ENCODE measurements at places on chromosomes 6 and 20.

GRCh38 chr6:152209211-152209610, 401.7 kb downstream of the ESR1 start:
- DNase-seq = no peak

- no peak for DNase-seq
Measured at GRCh38 chr20:3712279-3712873, at the start of gene SIGLEC1. Gene SIGLEC1, minus strand, starts transcription at chr20:3712600. Its CDS starts 5,472 bp downstream, at chr20:3707128.

DNA sequence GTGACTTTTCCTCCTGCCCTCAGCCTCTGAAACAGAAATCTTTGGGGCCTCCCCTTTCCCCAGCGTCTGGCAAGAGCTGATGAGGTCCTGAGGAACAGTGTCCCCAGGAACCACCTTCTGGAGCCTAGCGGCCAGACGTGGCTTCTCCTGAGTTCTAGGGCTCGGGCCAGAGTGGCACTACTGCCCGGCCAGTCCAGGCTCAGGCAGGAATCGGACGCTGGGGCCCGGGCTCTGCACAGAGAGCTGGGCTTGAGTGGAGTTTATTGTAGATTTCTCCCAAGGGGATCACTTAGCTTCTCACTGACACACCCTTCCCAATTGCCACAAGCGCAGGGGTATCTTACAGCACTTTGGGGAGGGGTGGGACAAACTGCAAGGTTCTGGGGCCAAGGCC, 20.2 kb downstream of the SDCBP2 start:
- DNase-seq = no peak

GRCh38 chr20:47317127-47317895, 39.2 kb downstream of the ZMYND8 start:
- no peak for DNase-seq

Measured in spinal cord (tissue), 10 donors.